ENCODE measurements at places on chromosomes 4 and X. TPM values are rescaled to one million over a fixed set of nuclear protein-coding genes. Genes with fewer than 3 reads are reported as not detected.

DNA sequence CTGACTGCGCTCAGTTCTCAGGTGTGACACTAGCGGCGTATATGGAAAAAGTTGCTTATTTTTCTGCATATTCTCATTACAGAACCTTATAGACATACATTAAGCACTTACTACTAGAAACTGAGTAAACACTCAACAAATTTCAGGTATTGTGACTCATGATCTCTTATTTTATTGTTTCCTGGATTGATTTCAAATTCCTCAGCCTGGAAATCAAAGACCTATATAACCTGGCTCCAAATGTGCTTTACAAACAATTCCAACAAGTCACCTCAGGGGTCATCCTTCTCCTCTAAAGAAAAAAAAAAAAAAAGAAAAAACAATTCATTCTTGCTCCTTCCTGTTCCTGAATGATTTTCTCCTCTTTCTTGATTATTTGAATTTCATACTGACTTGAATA is 152.3 kb downstream of the ADAM29 start:
- peak; percentile 19 for DNase-seq

DNA sequence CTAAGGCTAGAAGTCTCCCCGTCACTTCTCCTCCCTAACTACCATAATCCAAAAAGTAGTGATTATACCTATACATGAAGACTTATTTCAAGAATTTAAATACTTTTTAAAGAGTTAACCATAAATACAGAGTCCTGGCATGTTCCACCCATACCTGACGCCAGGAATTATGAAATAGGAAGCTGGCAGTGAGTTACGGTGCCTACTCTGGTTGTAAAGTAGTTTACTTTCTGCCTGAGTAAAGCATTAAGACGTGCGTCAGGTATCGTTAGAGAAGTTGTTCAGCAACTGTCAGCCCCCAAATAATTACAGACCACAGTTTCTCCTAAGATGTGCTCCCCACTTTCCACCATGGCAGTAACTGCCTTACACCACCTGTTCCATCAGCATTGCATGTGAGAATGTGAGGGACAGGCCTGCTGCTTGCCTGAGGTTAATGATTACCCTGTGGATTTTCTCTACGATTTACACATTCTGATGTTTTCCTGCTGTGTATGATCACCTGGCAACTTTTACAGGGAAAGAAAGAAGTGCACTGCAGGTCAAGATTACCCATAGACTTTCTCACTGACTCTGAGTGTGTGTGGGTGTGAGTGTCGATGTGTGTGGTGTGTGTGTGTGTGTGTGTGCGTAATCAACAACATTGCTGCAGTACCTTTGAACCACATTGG is 92.3 kb upstream of the SLC7A11 start:
- DNase-seq: no peak

- DNase-seq: no peak
Measured at GRCh38 chrX:105461016-105461415, 240.5 kb upstream of the TEX13A start.

- no peak for DNase-seq
Measured at GRCh38 chrX:42803320-42803719, 25.4 kb upstream of the PPP1R2C start.

DNA sequence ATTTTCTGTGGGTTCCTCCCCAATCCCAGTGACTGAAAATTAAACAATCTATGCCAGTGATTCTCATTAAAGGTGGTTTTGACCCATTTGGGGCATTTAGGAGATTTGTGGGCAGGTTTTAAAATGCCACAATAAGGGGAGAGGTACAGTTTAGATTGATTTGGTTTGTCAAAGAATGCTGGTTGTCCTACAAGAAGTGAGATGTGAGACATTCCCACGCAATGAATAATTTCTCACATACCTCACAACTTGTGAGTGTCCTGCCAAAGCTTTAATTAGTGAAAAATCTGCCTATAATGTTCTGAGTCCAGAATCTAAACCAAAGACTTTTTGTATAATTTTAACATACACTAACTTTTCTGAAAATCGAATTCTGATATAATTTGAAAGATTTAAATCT is 199.4 kb downstream of the MAPK10 start:
- no peak for DNase-seq

DNA sequence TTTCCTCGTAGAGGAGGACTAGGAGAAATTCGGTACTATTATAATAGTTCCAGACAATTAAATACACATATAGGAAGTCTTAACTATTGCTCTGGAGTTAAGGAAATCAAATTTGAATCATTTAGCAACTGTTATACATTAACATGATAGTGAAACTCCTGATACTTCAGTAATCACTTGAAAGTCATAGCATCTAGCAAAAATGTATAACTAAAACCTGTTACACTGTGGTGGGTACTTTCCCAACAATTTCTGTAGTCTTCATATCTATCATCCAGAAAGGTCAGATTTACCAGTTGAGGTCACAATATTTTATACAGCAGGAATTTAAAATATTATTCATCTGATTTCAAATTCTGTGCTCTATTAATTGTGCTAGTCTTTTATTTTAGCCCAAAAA is 669.6 kb upstream of the PCDH10 start:
- no peak for DNase-seq

GRCh38 chr4:128355305-128355704 is 67.7 kb upstream of the PGRMC2 start:
- no peak for DNase-seq

GRCh38 chr4:70080205-70080604 is 30.0 kb downstream of the HTN1 start:
- no peak for DNase-seq

- DNase-seq: no peak
Measured at GRCh38 chr4:187685247-187685646, 310.3 kb upstream of the ZFP42 start.

- DNase-seq: no peak
Measured at GRCh38 chrX:47864300-47864699, 27.6 kb downstream of the ZNF81 start.

DNA sequence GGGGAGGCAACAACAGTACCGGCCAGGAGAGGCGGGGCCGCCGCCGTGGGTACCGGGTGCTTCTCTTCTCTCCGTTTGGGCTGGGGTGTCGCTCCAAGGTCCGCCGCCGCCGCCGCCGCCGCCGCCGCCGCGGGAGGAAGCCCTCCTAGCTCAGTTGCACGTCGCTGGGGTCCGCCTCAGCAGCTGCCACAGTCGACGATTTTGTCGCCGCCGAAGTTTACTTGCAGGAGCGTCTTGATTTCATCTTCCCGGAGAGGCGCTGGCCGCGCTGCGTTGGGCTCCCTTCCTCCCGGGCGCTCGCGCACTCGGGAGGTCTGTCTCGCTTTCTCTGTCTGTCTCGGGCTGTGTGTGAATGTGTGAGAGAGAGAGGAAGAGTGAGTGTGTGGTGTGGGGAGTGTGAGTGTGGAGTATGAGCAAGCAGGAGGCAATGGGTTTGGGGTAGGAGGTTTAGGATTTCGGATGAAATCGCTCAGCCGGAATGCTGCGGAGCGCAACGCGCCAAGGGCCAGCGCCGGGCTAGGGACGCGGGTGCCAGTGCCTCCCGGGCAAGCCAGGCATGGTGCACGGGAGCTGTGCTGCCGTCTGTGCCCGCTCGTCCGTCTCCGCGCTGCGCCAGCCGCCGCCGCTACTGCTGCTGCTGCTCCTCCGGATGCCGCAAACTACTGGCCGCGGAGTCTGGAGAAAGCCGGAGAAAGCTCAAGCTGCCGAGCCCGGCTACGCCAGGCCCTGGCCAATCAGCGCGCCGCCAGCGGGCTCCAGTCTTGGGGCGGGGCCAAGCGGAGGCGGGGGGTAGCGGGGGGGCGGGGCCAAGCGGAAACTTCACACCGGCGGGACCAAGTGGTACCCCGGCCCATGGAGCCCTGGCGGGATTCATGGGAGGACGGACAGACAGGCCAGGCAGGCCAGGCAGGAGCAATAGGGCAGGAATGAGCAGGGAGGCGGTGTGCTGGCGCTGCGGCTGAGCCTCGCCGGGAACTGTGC is at the start of gene PCDH19:
Gene PCDH19, minus strand, starts transcription at position 664 of the 981 bp plus-strand sequence. CDS start 1,676 bp downstream, outside the sequence.
- peak; percentile 70 for DNase-seq

DNA sequence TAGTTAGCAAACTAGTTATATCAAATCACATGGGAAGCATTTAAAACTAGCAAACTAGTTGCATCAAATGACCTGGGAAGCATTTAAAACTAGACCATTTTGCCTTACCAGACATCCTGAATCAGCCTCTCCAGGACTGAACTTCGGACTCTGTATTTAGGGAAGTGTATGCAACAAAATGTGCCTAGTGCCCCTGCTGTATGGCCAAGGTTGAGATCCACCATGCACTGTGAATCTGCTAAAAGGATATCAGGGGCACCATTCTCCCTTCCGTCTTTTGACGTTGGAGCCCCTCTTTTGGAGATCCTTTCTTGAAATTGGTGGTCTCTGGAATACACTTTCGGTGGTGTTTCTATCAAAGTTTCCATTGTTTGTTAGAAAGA is 49.5 kb downstream of the CCNI start:
- no peak for DNase-seq

- DNase-seq: peak; percentile 9
Measured at GRCh38 chrX:109347632-109348031, 134.3 kb downstream of the GUCY2F start.

DNA sequence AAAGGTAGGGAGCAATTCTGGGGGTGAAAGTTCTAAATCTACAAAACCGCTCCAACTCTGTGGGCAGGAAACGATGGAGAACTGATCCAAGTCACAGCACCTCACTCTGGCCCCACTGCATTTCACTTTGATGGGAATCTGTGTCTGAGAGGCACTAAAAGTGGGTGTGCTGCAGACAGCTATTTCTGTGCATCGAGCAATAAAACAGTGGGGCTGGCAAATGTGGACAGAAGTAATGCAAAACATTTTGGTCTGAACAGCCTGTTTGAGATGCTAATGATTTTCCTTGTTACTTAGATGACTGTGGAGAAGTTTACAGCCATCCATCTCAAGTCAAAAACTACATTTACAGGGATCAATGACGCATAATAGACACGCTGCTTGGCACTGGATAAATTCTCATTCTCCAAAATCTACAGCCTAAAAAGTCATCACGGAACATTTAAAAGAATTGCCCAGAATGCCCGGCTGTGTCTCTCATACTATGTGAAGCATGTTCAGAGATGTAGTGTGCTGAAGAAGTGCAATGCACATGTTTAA is 1671.6 kb upstream of the TENM3 start:
- DNase-seq: no peak

PSAPL1 gene
- not detected for total RNA-seq

CSAG3 gene
- not detected for total RNA-seq

WDR17 gene
- 4.3 TPM for total RNA-seq

RLIM gene
- 34.1 TPM for total RNA-seq

PRR32 gene
- total RNA-seq: not detected

TMPRSS11F gene
- 0.27 TPM for total RNA-seq
